ENCODE measurements at places on chromosomes 6 and 20.

GRCh38 chr20:23436681-23437080, 2.8 kb upstream of the CSTL1 start:
- H3K36me3 ChIP-seq, result no peaks in the 10 kb centered on the region
- no peak overlapping the region for H3K4me3 ChIP-seq
- H3K27me3 ChIP-seq, result peaks cover 4% of the 10 kb centered on the region
- H3K4me1 ChIP-seq, result no peaks in the 10 kb centered on the region
- DNase-seq, result no peak

- peaks cover 5% of the 10 kb centered on the region for H3K36me3 ChIP-seq
- peak overlapping the region; percentile 71 for H3K4me3 ChIP-seq
- H3K27ac ChIP-seq, result peak overlapping the region; percentile 86
Observed at GRCh38 chr6:111988926-111989325, 65.0 kb upstream of the CCN6 start.

DNA sequence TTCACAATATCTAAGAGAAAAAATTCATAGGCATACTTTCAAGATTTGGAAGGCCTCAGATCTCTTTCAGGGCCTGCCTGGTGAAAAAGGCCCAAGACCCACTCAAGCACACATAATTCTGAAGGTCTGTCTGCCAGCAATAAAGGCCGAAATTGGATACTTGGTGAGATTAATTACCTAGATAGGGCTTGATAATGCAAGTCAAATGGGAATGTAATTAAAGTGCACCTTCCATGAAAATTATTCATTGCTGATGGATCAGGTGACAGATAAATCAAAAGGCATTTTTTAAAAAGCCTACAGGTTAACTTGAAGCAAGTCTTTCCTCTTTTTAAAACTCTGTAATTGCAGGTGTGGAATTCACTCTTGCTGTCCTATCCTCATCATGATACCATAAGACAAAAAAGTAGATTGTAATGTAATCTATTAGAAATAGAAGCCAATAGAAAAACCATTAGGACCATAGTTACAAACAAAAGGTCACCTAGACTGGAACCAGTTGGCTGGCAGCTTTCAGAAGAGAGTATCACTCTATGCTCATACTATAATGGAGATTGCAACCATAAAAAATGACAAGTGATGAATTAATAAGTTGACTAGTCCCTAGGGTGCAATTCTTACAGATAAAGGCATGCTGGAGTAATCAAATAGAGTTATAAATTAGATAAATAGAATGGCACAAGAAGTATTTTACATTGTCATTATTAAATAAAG, 77.3 kb downstream of the EPHA7 start:
- no peaks in the 10 kb centered on the region for H3K4me1 ChIP-seq
- H3K4me3 ChIP-seq, result no peak overlapping the region
- H3K36me3 ChIP-seq, result no peaks in the 10 kb centered on the region

GRCh38 chr6:155117785-155118184, 122.7 kb downstream of the TIAM2 start:
- no peak overlapping the region for H3K4me3 ChIP-seq
- peaks cover 36% of the 10 kb centered on the region for H3K4me1 ChIP-seq
- DNase-seq, result no peak
- H3K27ac ChIP-seq, result no peak overlapping the region
- peaks cover 7% of the 10 kb centered on the region for H3K27me3 ChIP-seq

DNA sequence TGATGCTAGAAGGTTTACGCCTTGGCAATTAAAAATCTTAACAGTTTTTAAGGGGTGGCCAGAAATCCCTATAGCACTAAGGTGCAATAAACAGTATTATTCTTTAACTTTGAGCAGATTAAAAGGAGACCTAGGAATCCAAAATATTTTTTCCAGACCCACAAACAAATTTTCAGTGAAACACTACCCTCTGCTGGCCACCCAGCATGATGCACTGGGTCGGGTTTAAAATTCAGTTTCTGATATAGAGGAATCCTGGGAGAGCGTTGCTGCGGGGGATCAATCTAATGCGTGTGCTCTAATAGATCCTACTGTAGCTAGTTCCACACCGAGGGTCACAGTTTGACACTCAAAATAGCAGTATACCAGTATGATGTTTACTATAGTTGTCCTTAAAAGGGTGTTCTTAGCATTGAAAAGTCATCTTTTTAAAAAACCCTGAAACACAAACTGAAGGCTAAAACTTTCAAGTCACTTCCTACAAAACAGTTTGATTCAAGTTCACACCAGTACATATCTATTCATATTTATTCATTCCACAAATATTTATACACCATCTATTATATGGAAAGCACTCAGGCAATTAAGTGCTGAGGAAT, 10.2 kb downstream of the UBE3D start:
- no peak overlapping the region for H3K4me3 ChIP-seq
- no peaks in the 10 kb centered on the region for H3K27me3 ChIP-seq
